T-helper 2 cell (primary cell): ENCODE measurements at places on chromosomes 12 and 14.

DNA sequence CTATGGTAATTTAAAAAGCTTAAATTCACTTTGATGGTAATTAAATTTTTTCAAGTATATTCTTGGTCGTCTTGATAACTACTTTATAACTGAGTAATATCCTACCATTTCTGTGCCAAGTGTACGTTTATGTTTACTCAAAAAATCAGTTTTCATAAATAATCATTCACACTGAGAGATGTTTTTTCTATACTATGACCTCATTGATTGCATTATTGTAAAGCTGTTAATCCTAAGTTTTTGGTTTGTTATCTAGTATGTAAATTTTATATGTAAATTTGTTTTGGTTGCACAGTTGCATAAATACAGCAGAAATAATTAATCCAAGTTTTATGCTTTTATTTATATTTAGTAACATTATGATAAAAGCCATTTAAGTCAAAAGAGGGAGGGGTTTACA lies 196.4 kb upstream of the PRICKLE1 start:
- DNase-seq: no peak

DNA sequence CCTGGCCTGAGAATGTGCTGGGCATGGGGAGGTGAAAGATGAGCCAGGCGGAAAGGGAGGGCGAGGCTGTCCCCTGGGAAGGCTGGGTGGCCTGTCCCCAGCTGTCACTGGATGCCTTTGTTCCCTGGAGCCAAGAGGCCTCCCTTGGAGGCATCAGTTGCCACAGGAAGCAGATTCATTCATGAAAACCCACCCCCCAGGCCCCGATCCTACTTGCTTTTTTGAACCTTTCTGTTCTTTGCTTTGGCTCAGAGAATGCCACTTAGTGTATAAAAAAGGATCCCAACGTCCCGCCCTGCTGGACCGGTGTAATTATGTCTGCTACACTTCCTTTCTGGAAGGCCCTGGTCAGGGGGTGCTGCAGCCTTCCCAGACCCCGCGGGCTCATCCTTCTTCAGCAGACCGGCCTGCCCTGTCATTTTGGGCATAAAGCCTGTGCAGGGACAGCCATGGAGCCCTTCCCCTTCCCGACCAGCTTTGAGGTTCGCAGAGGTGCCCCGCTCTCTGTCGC lies 220.2 kb downstream of the SLC41A2 start:
- no peak for DNase-seq

DNA sequence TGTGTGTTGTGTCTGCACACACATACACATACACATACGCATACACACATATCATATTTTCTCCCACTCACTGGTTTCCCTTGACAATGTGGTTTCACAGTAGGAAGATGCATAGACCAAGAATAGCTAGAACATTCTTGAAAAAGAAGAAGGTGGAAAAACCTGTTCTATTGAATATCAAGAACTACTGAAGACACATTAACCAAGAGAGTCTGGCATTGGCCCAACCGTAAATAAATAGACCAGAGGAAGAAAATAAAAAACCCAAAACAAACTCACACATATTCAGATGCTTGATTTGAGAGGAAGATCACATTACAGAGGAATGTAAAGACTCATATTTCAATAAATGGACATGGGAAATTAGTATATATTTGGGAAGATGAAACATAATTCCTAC lies 311.3 kb downstream of the FOXG1 start:
- no peak for DNase-seq

GRCh38 chr12:43988838-43989560 lies 153.1 kb downstream of the TMEM117 start:
- no peak for DNase-seq

DNA sequence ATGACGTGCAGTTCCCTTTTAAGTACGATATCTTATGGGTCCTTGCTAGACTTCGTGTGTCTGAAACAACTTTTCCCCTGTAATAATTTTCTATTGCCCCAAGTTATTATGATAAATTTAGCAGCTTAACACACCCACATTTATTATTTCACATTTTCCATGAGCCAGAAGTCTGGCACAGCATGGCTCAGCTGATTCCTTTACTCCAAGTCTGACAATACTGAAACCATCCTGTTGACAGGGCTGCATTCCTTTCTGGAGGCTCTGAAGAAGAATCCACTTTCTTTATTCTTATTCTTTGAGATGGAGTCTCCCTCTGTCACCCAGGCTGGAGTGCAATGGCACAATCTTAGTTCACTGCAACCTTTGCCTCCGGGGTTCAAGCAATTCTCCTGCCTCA lies 80.9 kb downstream of the DENND5B start:
- no peak for DNase-seq

DNA sequence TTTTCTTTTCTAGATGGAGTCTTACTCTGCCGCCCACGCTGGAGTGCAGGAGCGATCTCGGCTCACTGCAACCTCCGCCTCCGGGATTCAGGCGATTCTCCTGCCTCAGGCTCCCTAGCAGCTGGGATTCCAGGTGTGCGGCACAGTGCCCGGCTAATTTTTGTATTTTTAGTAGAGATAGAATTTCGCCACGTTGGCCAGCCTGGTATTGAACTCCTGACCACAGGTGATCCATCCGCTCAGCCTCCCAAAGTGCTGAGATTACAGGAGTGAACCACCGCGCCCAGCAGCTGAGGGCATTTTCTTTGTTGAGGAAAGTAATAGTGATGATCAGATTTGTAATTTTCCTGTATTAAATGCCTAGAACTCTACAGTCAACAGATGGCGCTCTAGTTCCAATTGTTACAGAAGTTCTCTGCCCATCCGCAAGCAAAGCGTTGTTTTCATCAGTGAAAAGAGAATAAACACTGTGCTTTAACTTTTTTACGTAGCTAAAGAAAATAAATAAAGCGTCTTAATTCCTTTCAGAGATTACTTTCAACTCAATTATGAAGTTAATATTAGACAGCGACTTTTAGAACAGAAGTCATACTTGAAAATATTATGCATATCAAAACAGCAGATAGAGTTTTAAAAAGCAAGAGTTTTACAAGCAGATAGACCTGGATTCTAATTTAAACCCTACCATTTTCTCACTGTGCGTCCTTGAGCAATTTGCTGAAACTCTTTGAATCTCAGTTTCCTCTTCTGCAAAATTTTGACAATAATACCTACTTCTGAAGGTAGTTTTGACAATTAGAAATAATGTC lies 335.1 kb downstream of the DUSP6 start:
- no peak for DNase-seq

DNA sequence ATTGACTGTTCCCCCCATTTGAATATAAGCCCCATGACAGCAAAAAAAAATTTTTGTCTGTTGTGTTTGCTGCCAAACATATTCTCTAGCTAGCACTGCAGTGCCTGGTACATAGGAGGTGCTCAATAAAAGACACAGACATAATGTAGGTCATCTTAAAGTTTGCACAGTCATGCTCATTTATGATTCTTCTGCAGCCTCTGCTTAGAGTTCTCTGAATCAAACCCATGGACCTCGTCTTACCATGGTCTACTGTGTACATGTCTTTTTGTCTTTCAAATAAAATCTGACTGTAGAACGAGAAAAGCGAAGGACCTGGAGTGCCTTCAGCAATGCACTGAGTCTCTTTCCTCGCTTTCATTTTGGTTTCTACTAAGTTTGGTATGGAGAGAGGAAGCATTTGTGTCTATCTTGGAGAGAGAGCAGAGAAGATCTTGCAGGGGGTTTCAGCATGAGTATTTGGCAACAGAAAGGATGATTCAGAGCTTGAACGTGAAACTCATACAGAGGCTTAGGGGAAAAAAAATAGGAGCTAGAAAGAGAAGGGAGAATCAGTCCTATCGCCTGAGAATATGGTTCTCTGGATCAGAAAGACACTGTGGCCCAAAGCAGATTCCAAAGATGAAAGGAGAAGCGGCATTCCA lies 38.8 kb upstream of the TMCC3 start:
- no peak for DNase-seq

- no peak for DNase-seq
These were observed 55.6 kb upstream of the ACTN1 start for GRCh38 chr14:69034612-69035262.

GRCh38 chr12:12007001-12007712 lies 63.6 kb upstream of the BCL2L14 start:
- no peak for DNase-seq

DNA sequence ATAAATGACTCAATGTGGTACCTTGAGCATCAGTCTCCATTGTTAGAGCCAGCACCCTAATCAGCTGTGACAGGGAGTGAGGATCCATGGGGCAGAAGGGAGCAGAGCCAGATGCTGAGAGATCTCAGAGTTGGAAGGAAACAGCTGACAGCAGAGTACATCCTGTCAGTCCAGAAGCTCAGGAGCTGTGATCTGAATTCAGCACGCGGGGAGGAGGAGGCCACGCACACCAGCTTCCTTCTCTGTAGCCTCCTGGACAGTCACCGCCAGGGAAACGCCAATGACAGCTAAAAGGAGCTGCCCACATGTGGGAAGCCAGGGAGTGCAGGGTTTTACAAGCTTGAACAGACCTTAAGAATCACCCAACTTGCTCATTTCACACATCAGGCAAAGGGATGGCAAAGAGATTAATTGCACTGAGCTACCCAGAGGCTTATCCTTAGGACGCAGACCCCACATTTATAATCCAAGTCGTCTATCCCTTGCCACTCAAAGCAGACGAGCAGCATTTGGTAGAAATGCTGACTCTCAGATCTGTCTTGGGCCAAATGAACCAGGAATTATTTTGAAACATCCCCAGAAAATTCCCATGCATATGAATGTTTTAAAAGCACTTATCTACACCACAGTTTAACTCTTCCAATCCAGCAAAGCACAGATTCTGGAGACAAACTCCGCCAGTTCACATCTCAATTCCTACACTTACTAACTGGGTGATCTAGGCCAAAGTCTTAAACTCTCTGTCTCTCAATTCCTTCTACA lies 322.6 kb upstream of the TMTC1 start:
- no peak for DNase-seq

DNA sequence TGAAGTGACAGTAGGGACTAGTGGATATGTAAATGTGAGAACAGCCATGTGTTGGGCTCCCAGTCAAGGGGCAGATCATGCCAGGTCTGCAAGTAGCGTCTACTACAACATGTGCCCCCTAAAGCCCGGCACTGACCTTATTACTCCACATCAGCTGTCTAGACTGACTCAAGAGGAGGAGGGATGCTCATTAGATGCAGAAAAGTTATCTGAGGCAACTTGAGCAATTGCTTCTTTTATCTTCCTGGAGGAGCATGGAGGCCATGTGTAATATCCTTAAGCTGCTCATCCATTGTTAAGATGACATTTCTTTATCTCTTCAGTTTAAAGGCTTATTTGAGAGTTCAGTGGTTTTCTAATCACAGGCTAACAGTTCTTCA lies 404.7 kb upstream of the FLRT2 start:
- DNase-seq: no peak

DNA sequence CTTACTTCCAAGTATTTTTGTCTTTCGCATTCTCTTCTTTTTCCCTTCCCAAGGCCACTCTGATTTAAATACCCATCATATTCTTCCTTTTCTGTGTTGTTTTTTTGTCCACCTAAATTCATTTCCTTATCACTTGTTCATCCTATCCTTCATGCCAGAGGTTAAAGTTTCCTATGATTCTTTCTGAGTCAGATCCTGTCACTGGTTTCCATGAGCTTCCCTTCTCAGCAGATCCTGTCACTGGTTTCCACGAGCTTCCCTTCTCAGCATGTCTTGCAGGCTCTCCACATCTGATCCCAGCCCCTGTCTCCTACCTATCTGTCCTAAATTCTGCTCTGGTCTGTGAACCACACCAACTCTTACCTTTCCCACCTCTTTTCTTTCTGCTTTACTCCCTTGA lies 311.8 kb upstream of the RGS6 start:
- no peak for DNase-seq

- no peak for DNase-seq
These were observed 2.3 kb upstream of the CD69 start for GRCh38 chr12:9763025-9763424.

DNA sequence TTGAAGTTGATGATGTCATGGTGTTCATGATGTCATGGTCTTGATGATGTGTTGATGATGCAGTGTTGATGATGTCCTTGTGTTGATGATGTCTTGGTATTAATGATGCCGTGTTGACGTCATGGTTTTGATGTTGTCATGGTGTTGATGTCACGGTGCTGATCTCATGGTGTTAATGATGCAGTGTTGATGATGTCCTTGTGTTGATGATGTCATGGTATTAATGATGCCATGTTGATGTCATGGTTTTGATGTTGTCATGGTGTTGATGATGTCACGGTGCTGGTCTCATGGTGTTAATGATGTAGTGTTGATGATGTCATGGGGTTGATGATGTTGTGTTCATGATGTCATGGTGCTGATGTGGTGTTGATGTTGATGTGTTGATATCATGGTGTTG lies 48.0 kb upstream of the RIMBP2 start:
- DNase-seq: no peak

- DNase-seq: no peak
These were observed 56.4 kb upstream of the ATP2A2 start for GRCh38 chr12:110224379-110225304.

DNA sequence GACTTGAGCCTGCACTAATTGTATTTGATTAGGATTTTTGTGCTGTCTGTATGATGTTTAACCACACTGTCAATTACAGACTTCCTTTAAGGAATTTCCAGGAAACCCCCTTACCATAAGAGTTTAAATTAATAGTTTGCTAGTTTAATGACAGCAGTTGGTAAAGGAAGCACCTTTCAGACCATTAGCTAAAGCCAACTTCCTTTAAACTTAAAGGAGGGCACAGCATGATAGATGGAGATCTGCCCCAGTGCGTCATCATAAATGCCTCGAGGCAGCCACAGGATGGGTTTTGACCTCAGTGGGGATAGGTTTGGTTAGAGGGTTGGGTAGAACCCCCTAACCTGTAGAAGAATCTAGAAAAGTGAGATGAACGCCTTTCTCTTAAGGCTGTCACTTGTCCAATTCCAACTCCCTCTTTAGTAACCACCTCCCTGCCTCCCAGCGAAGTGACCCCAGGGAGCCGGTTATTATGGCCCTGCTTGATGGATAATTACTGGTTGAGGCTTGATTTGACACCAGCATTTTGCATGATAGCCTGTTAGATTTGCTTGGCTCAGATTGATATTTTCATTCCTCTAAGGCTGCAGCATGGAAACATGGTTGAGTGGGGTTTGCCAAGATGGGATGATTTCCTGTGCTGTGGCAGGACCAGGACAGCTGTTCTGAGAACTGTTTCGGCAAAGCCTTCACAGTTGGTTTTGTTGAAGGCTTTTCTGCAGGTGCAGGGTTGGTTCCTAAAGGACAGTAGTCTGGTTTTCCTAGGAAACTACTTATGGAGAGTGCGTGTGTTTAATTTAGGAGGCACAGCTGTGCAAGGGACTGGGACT lies 62.7 kb downstream of the CHST11 start:
- peak; percentile 86 for DNase-seq

DNA sequence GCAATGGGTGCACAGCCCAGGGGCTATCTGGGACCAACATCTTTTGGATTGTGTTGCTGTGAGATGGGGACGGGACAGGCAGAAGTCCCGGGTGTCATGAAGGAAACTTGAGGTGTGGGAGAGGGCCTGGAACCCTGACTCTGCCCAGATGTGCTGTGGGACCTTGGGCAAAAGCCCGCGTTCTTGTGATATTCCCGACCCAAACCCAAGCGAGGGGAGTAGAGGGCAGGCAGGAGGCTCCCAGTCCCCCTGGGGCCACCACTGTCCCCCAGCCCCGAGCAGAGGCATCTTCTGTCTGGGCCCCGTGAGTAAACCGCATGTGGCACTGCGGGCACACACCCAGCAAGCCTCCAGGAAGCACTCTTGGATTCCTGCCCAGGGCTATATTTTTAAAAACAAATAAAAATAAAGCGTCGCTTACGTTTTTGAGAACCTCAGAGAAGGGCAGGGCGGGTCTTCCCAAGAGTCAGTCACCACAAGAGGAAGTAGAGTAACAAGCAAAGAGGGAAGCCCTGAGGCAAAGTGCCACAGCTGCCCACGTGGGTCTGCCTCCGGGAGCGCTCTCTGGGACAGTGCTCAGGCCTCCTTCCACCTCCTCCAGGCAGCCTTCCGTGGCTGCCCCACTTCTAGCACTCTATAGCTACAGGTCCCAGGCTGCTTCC lies 39.5 kb downstream of the BEGAIN start:
- DNase-seq: no peak
